MCF 10A (cell line): ENCODE measurements at places on chromosomes 2 and 18. TPM values are rescaled to one million over a fixed set of nuclear protein-coding genes. Genes with fewer than 3 reads are reported as not detected.

- no peak for DNase-seq
- H3K36me3 ChIP-seq, result peaks cover 4% of the 10 kb centered on the region
- no peak overlapping the region for H3K27ac ChIP-seq
- no peaks in the 10 kb centered on the region for H3K27me3 ChIP-seq
- H3K4me1 ChIP-seq, result no peaks in the 10 kb centered on the region
- H3K4me3 ChIP-seq, result no peak overlapping the region
These were observed 417.7 kb upstream of the SALL3 start for GRCh38 chr18:78561757-78562510.

DNA sequence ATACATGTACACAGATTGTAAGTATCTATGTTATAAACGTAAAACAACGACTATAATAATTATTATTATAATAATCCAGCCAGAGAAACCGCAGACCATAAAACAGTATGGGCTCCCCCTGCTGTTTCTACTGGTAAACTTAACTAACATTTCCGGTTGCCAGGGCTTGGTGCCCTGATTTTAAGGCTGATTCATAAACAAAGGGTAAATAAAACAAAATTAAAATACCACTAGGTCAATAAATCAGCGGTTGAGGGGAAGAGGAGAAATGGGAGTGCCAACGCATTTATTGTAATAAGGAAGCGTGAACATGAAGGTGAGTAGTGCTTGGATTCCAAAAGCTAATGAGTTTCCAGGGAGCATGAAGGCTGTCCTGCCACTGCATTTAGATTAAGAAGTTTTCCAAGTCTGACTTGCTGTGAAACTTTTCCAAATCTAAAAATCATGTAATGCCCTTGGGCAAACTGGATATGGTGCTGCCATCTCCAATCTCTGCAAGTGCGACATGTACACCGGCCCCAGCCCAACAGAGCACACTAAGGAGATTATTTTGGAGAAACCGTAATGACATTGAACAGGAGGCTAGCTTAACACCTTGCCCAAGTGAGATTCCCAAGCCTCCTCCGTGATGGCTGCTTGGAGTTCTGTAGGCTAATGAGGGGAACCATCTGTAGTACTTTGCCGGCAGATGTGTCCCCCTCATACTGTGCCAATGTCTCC lies 50.7 kb upstream of the HNRNPA3 start:
- no peaks in the 10 kb centered on the region for H3K27me3 ChIP-seq
- no peaks in the 10 kb centered on the region for H3K36me3 ChIP-seq
- H3K4me3 ChIP-seq, result no peak overlapping the region
- peaks cover 6% of the 10 kb centered on the region for H3K4me1 ChIP-seq

DNA sequence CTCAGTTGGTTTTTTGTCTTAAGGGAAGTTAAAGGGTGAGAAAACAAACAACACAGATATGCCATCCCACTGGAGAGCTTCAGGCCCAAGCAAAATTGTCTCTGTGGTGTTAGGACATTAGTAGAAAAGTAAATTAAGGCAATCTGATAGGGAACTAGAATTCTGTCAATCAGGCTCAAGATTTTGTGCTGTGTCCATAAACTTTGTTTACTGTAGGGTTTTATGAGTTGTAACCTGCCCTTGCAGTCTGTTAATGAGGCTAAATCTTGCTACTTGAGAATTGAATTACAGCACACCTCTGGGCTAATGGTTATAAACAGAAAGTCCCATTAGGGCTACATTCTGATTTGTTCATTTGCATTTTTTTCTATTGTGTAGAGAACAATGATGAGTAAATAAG lies 78.0 kb upstream of the OTX1 start:
- no peaks in the 10 kb centered on the region for H3K27me3 ChIP-seq
- H3K27ac ChIP-seq, result no peak overlapping the region
- H3K4me3 ChIP-seq, result no peak overlapping the region
- H3K4me1 ChIP-seq, result no peaks in the 10 kb centered on the region
- H3K36me3 ChIP-seq, result peaks cover 33% of the 10 kb centered on the region

GRCh38 chr2:223887127-223887526 lies 49.7 kb upstream of the AP1S3 start:
- no peaks in the 10 kb centered on the region for H3K27me3 ChIP-seq
- H3K36me3 ChIP-seq, result peaks cover 58% of the 10 kb centered on the region
- peak; percentile 31 for DNase-seq
- H3K27ac ChIP-seq, result peak overlapping the region; percentile 87
- no peak overlapping the region for H3K4me3 ChIP-seq

DNA sequence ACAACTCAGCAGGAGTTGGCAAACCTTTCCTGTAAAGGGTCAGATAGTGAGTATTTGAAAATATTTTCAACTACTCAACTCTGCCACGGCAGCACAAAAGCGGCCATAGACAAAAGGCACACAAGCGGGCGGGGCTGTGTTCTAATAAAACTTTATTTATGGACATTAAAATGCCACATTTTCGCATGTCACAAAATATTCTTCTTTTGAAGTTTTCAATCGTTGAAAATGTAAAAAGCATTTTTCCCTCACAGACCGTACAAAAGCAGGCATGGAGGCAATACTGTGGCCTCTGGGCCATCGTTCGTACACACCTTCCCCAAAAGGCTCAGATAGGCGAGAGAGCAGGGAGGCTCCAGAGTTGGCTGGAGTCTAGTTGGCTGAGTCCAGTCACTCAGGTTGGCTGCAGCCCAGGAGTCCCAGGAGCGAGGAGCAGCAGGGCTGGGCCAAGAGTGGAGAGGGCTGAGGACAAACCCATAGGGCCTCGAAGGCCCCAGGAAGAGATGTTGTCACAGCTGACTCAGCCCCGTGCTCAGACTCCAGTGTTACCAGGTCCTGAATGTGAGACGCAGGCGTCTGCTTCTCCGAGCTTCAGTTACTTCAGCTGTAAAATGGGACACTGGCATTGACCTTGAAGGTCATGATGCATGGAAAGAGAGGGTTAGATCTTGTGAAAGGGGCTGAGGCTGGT lies 42.5 kb downstream of the SDC1 start:
- H3K4me1 ChIP-seq, result peaks cover 38% of the 10 kb centered on the region
- no peaks in the 10 kb centered on the region for H3K27me3 ChIP-seq
- peak; percentile 99 for DNase-seq
- peak overlapping the region; percentile 30 for H3K4me3 ChIP-seq
- peak overlapping the region; percentile 80 for H3K27ac ChIP-seq

DNA sequence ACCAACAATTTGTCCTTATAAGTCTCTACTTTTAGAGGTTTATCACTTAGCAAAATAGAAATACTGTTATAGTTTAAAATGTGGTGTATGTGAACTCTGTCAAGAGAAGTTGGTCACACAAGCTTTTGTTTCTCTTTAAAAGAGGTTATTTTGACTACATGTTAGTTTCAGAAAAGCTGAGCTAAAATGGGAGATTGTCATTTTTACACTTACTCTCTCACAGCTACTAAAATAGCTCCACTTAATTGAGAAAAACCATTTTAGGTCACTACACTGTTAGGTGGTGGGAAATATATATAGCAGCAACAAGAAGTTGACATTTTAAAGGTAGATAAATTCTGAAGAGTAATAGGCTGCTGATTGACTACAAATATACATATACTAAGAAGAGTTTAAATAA lies 161.5 kb upstream of the KCNJ3 start:
- no peak for DNase-seq
- H3K27me3 ChIP-seq, result peaks cover 68% of the 10 kb centered on the region
- H3K4me3 ChIP-seq, result no peak overlapping the region
- H3K4me1 ChIP-seq, result no peaks in the 10 kb centered on the region

DNA sequence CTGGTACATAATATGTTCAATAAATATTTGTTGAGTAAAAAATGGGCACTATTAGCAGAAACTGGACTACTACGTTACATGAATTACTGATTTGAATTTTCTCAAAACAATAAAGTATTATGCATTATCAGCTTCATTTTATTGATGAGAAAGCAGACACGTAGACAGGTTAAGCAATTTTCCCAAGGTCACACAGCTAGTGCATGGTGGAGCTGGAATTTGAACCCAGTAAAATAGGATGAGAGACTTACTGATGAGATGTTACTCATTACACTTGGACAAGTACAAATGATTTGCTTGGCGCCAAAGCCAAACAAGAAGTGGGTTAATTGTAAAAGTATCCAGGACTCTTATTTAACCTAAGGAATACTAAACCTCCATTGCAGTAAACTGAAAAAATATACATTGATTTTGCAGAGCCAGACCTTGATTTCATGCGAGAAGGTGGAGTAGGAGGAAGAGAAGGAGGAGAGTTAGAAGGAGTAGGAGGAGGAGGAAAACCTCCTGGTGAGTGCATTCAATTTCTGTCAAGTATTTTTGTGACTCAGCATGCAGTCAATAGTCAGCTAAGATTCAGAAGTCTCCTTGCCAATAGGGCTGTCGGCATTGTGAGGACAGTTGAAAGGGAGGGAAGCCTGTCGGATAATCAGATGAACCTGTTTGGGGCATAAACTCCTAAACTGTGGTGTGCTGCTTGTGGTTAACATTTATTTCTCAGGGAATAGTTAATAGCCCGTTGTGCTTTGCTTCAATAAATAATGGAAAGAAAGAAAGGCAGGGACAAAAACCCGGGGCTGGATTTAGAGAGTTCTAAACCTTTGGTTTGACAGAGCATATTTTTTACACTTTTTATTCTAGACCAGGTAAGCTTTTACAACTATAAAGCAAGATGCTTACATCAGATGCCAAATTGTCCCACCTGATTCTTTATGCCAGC lies 77.0 kb upstream of the TACR1 start:
- peaks cover 12% of the 10 kb centered on the region for H3K4me1 ChIP-seq
- H3K36me3 ChIP-seq, result no peaks in the 10 kb centered on the region
- H3K4me3 ChIP-seq, result no peak overlapping the region
- H3K27me3 ChIP-seq, result no peaks in the 10 kb centered on the region

GRCh38 chr2:156229724-156230362 lies 102.7 kb downstream of the NR4A2 start:
- H3K36me3 ChIP-seq, result no peaks in the 10 kb centered on the region
- no peak overlapping the region for H3K4me3 ChIP-seq
- H3K27ac ChIP-seq, result no peak overlapping the region
- no peaks in the 10 kb centered on the region for H3K4me1 ChIP-seq
- DNase-seq, result no peak
- H3K27me3 ChIP-seq, result no peaks in the 10 kb centered on the region

GRCh38 chr2:105678346-105678745 lies 66.4 kb upstream of the NCK2 start:
- no peaks in the 10 kb centered on the region for H3K36me3 ChIP-seq
- no peak for DNase-seq
- no peak overlapping the region for H3K4me3 ChIP-seq
- H3K27ac ChIP-seq, result no peak overlapping the region
- H3K4me1 ChIP-seq, result no peaks in the 10 kb centered on the region

DNA sequence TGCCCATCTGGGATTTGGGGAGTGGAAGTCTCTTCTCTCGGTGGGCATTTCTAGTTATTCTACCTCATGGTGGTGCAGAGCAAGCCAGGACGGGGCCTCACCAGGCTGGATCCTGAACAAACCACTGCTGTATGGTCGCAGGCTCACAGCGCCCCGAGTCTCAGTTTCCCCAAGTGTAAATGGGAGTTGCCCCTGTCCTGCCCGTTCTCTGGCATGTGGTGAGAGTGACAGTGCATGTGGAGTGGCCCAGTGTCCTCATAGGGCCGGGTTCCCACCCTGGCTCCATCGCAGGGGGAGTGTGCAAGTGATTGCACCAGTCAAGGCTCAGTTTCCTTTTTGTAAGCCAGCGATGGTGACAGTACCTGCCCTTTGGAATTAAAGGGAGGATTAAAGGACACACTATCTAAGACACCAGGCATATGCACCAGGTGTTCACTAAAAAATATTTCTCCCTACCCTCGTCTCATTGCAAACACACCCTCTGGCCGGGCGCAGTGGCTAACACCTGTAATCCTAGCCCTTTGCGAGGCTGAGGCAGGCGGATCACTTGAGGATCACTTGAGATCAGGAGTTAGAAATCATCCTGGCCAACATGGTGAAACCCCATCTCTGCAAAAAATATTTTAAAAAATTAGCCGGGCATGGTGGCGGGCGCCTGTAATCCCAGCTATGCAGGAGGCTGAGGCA lies 173.3 kb upstream of the MYCN start:
- no peak overlapping the region for H3K4me3 ChIP-seq
- H3K36me3 ChIP-seq, result no peaks in the 10 kb centered on the region
- H3K27me3 ChIP-seq, result peaks cover 25% of the 10 kb centered on the region
- H3K4me1 ChIP-seq, result no peaks in the 10 kb centered on the region
- no peak overlapping the region for H3K27ac ChIP-seq

DNA sequence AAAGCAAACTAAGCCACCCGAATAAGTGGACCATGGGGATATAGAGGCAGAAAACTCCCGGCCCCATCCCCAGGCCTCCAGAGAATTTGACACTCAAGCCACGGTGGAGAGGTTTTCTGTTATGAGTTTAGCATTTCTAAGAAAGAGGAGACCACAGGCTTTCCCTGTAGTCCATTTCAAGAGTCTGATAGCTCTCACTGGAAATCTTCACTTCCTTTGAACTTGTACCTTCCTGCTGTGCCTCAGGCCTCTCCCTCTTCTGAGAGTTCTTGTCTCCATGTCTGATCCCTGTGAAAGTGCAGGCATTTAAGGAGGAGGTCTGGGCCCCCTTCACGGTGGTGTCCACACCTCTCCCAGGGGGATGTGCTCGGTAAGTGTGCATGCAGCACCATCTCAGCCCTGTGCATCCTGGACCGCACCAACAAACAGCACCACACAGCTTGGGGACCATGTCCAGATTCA lies 113.7 kb downstream of the BCL2 start:
- H3K4me3 ChIP-seq, result no peak overlapping the region
- DNase-seq, result no peak
- H3K27ac ChIP-seq, result no peak overlapping the region
- no peaks in the 10 kb centered on the region for H3K27me3 ChIP-seq

- DNase-seq, result no peak
- no peak overlapping the region for H3K4me3 ChIP-seq
- H3K4me1 ChIP-seq, result peaks cover 39% of the 10 kb centered on the region
- H3K36me3 ChIP-seq, result peaks cover 80% of the 10 kb centered on the region
These were observed 5.3 kb downstream of the SEPTIN2 start for GRCh38 chr2:241321033-241321432.

- H3K36me3 ChIP-seq, result no peaks in the 10 kb centered on the region
- H3K4me1 ChIP-seq, result no peaks in the 10 kb centered on the region
- no peak for DNase-seq
These were observed 766.3 kb downstream of the SLC4A3 start for GRCh38 chr2:220393711-220394110.

GRCh38 chr2:34305587-34305986 lies 706.5 kb upstream of the FAM98A start:
- no peak overlapping the region for H3K4me3 ChIP-seq
- peaks cover 6% of the 10 kb centered on the region for H3K4me1 ChIP-seq
- no peaks in the 10 kb centered on the region for H3K36me3 ChIP-seq
- no peak overlapping the region for H3K27ac ChIP-seq

GRCh38 chr2:49238604-49238960 lies 84.3 kb upstream of the FSHR start:
- no peak overlapping the region for H3K4me3 ChIP-seq
- no peaks in the 10 kb centered on the region for H3K4me1 ChIP-seq
- H3K27me3 ChIP-seq, result no peaks in the 10 kb centered on the region
- H3K27ac ChIP-seq, result no peak overlapping the region
- no peaks in the 10 kb centered on the region for H3K36me3 ChIP-seq
- DNase-seq, result no peak

Gene ALPP
- total RNA-seq, result 0.35 and 0.64 TPM in 2 replicates

Gene MPP4
- total RNA-seq, result 0.29 TPM in 1 of 2 replicates, not detected in the other

Gene RAX
- total RNA-seq, result not detected in 2 replicates

Gene RUFY4
- not detected in 2 replicates for total RNA-seq

Gene MPV17
- total RNA-seq, result 104 and 114 TPM in 2 replicates

Gene GCKR
- not detected in 2 replicates for total RNA-seq
